ENCODE measurements at places on chromosomes 16 and 17.

DNA sequence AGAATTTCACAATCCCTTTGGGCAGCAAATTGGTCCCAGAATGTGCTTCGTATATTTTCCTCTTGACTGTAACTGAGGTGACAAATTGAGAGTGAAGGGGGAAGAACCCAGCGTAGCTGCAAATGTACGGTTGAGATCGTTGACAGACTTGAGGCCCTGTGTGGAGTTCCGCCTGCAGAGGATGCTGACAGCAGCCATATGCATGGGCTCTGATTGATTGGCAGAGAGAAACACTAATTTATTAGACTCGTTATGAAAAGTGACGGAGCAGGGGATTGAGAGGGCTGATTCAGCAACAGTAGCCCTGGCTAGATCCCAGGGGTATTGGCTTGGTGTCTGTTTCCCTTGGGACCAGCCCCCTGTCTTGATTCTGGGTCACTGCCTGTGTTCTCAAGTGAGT, 930.1 kb upstream of the EEF2KMT start:
- DNase-seq, result no peak

- DNase-seq, result no peak
These were observed 235.4 kb upstream of the MON1B start for GRCh38 chr16:76955629-76956028.

- no peak for DNase-seq
These were observed 24.7 kb downstream of the NGFR start for GRCh38 chr17:49519781-49520180.

- no peak for DNase-seq
These were observed 45.2 kb upstream of the CHMP6 start for GRCh38 chr17:80946449-80946848.

DNA sequence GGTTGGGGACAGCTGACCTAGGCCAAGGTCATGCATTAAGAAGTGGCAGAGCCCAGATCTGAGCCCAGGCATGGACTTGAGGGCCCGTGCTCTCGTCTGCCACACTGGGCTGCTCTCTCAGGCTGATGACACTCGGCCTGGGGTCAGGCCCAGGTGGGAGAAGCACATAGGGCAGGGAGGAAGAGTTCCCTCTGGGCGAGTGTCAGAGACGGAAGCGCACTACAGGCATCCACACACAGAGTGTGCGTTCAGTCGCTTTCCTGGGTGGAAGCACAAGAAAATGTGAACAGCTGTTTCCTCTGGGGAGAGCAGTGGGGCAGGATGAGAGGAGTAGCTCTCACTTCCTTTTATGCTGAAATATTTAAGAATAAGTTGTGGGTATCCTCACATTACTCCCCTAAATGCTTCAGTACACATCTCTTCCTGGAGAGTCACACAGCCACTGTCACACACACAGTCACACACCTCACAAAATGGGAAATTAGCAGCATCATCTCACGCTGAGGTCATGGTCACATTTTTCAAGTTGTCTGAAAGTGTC, 59.7 kb downstream of the B9D1 start:
- DNase-seq, result no peak

GRCh38 chr17:7885367-7886226, 3.0 kb upstream of the CHD3 start:
- DNase-seq, result no peak

GRCh38 chr17:41680426-41681040, 8.2 kb upstream of the EIF1 start:
- DNase-seq, result no peak
